Stimulated activated CD8-positive, alpha-beta memory T cell treated with anti-CD3 and anti-CD28 coated beads, Interleukin-4, amount 100 ng/mL, for 4 hours (primary cell): ENCODE measurements at places on chromosomes 12 and 14.

DNA sequence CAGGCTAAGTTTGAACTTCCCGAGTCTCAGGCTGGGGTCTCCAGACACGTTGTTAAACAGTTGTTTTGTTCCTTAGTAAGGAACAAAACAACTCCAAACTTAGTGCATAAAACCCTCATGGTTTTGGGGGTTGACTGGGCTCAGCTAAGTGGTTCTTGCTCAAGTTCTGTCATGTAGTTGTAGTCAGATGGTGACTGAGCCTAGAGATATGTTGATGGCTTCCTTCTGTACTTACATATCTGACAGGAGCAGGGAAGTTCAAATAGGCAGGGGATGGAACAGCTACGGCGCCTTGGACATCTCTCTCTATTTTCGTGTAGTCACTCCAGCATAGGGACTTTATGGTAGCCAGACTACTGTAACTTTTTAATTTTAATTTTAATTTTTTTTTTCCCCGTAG is 45.7 kb downstream of the SPATS2 start:
- DNase-seq = no peak

- DNase-seq = no peak
Observed at GRCh38 chr12:19390051-19390598, 49.2 kb upstream of the AEBP2 start.

DNA sequence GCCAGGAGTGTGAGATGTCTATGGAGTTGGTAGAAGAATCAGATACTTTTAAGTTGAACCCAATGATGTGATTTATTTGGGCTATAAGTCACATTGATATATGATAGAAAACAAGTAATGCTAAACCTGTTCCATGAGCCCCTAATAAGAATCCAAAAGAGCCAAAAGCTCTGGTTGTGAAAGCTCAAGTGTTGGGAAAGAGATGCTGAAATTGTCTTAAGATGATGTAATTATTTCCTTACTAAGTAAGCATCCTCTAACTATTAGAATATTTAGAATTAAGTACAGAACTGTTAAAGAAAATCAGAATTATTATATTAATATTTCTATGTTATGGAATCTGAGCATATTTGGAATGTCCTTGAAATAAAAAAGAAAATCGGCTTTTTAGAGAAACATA is 17.6 kb upstream of the SLC2A13 start:
- no peak for DNase-seq

DNA sequence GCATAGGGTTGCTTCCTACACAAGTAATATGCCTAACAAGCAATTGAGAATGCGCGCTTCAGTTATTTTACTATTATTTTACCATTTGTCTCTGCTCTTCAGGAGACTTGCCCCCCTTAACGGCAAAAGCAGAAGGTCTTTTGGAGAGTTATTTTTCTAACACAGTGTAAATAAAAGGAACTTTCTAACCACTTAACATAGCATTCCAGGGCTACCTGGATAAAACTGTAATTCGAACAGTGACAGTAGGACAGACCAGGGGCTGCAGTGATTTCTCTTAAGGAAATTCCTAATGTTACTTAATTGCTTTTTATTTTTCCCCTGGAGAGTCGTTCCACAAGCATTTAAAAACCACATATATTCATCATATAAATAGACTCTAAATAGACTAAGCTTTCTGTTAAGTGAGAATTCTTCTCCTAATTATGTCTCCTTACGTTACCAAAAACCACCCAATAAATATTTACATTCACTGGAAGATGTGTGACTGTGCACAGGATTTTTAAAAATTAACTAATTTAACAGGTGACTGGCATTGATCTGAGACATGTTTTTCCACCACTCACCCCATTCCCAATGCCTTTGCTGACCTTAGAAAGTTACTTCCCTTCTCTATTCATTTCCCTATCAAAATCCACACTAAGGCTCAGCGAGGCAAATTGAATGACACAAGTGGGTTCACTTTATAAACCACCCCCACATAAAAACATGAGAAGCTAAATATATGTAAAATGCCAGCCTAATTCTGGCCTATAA is 72.4 kb downstream of the RNF34 start:
- DNase-seq = no peak

GRCh38 chr14:104938436-104938835 is 13.8 kb downstream of the PLD4 start:
- DNase-seq = no peak

- DNase-seq = no peak
Observed at GRCh38 chr14:102795060-102795925, 18.0 kb downstream of the TRAF3 start.

GRCh38 chr12:96876966-96877365 is 30.1 kb upstream of the NEDD1 start:
- DNase-seq = no peak

- DNase-seq = no peak
Observed at GRCh38 chr14:100398044-100398443, 74.9 kb downstream of the SLC25A47 start.

- DNase-seq = no peak
Observed at GRCh38 chr14:99752486-99753121, 40.6 kb upstream of the EML1 start.

DNA sequence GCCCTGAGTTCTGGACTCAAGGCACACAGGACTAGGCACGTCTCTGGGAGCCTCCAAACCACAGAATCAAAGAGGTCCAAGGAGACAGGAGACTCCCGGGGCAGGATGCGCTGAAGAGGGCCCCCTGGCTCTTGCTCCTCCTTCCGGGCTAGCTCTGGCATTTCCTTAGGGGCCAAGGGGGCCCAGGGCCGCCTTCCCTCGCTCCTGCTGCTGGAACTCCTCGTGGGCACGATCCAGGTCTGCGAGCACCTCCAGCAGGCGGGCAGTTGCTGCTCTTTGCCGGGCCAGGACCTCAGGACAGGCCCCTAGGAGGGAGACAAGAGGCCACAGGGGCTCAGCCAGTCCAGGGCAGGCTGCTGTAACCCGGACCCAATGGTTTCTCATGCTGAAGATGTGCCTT is 35.8 kb downstream of the RASAL1 start:
- DNase-seq = no peak

DNA sequence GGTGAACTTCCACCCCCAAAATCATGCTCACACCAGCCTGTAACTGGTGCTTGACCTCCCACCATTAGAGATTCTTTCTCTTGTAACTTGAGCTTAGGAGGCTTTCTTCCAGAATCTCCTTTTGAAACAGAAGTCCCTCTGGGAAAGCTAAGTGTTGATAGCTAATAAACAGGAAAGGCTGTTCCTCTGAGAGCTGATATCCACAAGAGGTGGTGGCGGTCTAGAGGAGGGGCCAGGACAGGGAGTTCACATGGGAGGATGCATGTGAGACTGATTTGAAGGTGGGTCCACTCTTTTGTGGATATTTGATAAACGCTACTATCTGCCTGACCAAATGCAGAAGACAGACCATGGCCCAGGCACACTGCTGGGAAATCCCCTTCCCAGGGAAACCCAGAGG is 10.2 kb upstream of the PRMT8 start:
- DNase-seq = no peak

GRCh38 chr14:73833034-73833433 is 18.6 kb upstream of the PTGR2 start:
- no peak for DNase-seq

- DNase-seq = no peak
Observed at GRCh38 chr12:112170376-112170775, 45.0 kb downstream of the TRAFD1 start.

GRCh38 chr12:126627596-126627995 is 1562.4 kb downstream of the AACS start:
- DNase-seq = no peak

- no peak for DNase-seq
Observed at GRCh38 chr12:13603953-13604352, 377.4 kb downstream of the GRIN2B start.

- no peak for DNase-seq
Observed at GRCh38 chr14:59004012-59004411, 184.5 kb upstream of the DAAM1 start.

DNA sequence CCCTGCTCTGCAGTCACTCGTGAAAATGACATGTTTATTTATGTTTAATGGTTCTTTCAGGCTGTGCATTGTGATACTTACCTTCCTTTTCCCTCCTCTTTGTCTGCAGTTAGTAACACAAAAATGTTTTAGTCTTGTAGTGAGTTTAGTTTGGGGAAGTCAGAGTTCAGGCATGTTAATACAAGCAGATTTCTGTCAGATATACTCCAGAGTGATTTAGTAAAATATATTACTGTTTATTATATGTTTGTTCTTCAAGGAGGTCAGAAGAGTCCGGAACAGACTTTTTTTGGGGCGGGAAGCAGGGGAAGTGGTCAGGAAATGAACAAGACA is 28.7 kb downstream of the MSRB3 start:
- DNase-seq = no peak

DNA sequence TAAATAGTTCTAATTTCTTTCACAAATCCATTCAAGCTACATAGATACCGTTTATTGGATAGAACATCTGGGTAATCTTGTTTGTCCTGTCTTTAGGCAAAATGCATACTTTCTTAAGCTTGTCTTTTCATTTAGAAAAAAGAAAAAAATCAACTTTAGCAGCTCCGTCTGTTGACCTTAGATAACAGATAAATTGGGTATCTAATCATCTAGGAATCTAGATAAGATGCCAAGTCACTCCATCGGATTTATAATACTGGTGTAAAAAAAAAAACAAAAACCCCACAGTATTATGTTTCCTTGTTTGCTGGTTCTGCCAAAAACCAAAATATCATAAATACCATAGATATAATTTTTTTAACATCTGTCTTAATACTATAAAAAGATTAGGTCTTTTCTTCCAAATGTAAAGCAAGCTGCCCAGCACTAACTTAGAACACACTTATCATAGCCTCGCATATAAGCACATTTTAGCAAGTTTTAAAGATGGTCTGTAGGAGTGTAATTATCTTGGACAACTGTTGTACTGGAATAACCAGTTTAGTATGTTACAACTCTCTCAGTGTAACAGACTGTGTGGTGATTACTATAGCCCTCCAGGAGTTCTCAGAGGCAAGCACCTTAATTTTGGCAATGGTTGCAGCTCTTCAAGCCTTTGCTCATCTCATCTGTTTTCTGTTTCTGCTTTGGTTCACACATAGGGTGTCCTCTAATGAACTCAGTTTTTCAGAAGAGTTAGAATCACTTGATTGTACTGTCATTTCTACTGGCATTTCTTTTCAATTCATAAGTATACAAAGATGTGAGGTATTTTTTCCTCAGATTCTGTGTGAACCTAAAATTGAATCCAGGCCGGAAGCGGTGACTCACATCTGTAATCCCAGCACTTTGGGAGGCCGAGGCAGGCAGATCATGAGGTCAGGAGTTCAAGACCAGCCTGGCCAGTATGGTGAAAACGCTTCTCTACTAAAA is 83.1 kb downstream of the ANO6 start:
- DNase-seq = no peak

DNA sequence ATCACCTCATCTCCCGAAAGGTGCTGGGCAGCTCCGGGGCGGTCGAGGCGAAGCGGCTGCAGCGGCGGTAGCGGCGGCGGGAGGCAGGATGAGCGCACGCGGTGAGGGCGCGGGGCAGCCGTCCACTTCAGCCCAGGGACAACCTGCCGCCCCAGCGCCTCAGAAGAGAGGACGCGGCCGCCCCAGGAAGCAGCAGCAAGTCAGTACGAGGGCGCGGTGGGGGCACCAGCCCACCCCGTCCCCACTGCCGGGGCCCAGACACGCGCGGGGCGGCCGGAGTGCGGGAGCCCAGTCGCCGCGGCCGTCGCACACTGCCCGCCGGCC is 862 bp downstream of the HMGA2 start:
- DNase-seq = no peak

GRCh38 chr12:46904406-46905238 is 78.8 kb upstream of the SLC38A4 start:
- no peak for DNase-seq

DNA sequence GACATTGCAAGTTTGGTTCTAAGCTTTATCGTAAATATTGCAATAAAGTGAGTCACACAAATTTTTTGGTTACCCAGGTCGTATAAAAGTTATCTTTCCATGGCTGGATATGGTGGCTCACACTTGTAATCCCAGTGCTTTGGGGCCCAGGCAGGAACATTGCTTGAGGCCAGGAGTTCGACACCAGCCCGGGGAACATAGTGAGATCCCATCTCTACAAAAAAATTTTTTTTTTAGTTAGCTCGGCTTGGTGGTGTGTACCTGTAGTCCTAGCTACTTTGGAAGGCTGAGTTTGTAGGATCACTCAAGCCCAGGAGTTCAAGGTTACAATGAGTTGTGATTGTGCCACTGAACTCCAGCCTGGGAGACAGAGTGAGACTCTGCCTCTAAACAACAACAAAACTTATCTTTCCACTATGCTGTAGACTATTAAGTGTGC is 24.4 kb downstream of the PRORP start:
- DNase-seq = no peak

DNA sequence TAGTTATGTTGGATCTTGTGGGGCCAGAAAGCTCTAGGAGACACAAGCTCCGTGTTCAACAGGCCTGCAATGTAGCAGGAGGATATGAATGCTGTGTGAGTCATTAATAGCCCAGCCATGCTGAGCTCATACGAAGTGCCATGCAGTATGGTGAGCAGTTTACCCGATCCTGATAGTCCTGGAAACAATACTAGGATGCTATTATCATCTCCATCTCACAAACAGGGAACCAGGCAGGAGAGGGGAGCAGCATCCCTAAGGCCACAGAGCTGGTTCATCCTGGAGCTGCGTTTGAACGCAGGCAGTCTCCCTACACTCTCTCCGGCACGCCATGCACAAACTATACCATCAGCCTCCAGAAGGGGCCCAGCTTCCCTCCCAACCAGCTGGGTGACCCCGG is 20.5 kb downstream of the TTC7B start:
- DNase-seq = no peak

DNA sequence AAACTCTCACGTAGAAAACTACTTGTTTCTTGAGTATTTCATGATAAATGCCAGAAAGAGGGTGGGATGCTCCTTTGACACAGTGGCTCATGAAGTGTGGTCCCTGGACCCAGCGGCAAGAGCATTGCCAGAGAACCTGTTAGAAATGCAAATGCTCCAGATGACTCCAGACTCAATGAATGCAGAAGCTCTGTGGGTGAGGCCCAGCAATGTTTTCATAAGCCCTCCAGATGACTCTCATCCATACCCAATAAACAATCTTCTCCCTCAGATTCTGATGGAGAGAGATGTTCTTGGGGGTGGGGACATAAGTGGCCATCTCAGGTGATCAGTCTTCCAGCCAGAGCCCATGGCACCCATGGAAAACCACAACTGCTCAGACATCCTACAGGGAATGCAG is 88.9 kb downstream of the SMOC1 start:
- DNase-seq = no peak

DNA sequence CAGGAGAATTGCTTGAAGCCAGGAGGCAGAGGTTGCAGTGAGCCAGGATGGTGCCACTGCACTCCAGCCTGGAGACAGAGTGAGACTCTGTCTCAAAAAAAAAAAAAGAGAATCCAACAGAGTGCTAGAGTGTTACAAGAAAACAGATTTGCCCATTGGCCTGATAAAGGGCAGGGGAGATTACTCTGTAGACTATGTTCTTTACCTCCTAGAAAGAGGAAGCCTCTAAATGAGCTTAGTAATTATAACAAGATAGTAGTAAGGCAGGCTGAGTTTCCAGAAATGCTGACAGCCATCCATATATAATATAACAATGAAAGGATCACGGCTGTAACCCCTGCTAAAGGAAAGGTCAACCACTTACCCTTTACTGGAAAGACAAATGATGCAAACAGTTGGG is 24.4 kb downstream of the AK7 start:
- DNase-seq = no peak
